Stimulated activated CD8-positive, alpha-beta memory T cell treated with anti-CD3 and anti-CD28 coated beads, Interleukin-7, amount 100 ng/mL, for 1 hour (primary cell): ENCODE measurements at places on chromosomes 2 and 18.

DNA sequence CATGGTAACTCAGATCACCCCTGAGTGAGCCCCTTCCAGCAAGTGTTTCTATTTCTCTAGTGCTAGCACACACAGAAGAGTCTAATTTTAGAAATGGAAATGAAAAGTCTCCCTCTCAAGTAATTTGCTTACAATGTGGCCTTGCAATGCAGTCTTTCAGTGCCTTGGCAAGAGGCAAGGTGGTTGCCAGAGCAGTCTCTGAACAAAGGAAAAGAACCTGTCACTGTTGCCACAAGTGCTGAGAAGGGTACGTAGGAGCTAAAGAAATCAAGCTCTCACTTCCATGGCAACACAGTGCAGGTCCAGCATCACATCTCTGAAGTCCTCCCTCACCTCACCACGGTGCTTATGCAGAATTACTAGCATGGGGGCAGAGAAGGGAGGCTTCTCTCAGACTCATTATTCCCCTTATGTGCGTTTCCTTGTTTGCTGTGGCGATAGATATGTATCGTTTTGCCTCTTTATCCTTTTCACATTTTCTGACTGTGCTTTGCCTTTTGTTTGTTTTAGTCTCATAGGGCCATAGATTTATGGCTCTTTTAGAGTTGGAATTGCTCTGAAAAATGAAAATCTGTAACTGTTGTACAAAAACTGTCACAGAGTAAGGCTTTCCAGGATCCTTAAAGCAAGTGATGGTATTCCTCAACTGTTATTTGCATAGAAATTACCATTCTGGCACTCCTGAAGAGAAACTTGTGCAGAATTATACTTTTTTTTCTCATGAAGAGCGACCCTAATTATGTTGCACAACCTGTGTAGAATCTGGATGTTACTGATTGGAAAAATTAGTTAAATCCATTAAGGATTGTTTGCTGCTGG is 164.8 kb downstream of the CCDC85A start:
- no peak for DNase-seq

DNA sequence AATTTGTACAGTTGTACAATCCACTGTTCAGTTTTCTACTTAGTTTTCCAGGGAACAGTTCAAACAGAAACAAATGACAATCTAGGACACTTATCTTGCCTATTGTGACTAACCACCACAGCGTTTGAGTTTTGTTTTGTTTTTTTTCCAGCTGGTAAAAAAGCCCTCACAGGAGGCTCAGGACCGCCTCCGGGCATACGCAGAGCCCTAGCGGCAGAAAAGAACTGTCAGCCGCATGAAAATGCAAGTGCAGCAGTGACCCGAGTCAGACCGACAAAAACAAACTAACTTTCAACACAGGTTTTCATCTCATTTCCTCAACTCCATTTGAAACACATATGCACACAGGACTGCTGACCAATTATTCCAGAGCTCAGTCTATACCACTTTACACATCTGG is 68.6 kb downstream of the STEAP3 start:
- DNase-seq: no peak

- no peak for DNase-seq
Observed at GRCh38 chr2:180707884-180708205, 272.6 kb upstream of the UBE2E3 start.

- no peak for DNase-seq
Observed at GRCh38 chr2:218428846-218429558, 10.1 kb downstream of the VIL1 start.

- DNase-seq: no peak
Observed at GRCh38 chr2:55776479-55776878, 82.8 kb upstream of the PNPT1 start.

DNA sequence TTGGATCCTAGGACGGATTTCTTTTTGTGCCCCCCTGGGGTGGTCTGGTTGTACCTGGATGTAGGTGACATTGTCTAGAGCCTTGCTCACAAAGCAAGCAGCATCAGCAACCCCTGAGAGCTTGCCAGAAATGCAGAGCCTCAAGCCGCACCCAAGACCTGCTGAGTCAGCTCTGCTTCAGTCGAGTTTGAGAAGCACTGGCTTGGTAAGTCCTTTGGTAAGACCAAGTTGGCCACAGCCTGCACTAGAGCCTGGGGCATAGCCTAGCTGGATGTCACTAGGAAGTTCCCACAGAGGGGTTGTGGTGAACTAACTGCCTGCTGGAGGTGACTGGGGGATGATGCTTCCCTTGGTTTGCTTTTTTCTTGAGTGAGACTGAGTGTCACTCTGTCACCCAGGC is 6.2 kb downstream of the ABCG5 start:
- no peak for DNase-seq

DNA sequence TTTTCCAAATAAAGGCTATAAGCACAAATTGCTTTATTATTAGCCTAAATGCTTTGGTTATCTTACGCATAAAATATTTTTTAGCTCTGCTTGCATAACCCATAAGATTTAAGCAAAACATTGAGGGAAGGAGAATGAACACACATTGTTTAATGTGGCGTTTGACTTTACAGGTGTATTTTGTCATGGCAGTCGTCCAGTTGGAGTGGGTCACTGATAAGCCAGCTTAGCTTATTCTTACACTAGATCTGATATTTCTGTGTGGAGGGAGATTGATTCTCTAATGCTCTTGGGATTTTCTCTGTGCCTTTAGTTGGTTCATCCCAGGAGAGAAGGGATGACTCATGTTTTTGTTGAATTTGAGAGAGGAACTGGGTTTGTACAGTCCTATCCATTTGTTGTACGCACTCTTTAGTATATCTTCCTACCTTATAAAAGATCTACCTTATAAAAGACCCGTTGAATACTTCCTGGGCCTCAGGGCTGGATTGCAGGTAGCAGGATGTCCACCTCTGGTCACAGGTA is 47.5 kb upstream of the ACYP2 start:
- no peak for DNase-seq

DNA sequence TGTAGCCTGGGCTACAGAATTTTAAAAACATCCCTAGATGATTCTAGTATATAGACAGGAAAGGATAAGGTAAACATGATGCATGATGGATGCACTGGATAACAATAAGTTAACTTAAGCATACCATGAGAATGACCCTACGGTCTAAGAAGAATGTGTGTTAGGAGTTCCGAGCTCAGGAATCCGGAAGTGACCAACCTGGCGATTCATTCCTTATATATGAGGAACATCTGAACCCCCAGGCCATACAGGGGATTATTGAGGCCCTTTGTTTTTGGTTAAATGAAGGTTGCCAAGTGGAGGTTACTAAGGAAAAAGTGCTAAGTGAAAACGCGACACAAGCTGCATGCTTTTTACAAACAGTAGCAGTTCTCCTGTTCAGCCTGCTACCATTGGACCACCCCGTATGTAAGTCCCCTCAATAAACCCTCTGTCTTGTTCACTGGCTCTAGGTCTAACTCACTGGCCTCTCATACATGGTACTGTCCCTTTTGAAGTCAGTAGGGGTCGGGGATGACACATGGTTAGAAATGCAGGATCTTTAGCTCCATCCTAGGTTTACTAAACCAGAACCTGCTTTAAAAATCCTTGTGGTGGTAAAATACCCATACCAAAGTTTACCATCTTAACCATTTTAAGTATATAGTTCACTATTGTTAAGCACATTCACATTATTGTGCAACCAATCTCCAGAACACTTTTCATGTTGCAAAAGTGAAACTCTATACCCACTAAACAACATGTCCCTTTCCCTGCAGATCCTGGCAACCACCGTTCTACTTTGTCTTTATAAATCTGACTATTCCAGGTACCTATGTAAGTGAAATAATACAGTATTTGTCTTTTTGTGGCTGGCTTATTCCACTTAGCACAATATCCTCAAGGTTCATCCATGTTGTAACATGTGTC is 111.0 kb upstream of the MAP4K3 start:
- no peak for DNase-seq

GRCh38 chr18:49050452-49050851 is 99.7 kb upstream of the SMAD7 start:
- DNase-seq: no peak
